ENCODE measurements at places on chromosomes 7 and 10. TPM values are rescaled to one million over a fixed set of nuclear protein-coding genes. Genes with fewer than 3 reads are reported as not detected.

- no peak for DNase-seq
These were observed 4.0 kb upstream of the AQP1 start for GRCh38 chr7:30907527-30908267.

DNA sequence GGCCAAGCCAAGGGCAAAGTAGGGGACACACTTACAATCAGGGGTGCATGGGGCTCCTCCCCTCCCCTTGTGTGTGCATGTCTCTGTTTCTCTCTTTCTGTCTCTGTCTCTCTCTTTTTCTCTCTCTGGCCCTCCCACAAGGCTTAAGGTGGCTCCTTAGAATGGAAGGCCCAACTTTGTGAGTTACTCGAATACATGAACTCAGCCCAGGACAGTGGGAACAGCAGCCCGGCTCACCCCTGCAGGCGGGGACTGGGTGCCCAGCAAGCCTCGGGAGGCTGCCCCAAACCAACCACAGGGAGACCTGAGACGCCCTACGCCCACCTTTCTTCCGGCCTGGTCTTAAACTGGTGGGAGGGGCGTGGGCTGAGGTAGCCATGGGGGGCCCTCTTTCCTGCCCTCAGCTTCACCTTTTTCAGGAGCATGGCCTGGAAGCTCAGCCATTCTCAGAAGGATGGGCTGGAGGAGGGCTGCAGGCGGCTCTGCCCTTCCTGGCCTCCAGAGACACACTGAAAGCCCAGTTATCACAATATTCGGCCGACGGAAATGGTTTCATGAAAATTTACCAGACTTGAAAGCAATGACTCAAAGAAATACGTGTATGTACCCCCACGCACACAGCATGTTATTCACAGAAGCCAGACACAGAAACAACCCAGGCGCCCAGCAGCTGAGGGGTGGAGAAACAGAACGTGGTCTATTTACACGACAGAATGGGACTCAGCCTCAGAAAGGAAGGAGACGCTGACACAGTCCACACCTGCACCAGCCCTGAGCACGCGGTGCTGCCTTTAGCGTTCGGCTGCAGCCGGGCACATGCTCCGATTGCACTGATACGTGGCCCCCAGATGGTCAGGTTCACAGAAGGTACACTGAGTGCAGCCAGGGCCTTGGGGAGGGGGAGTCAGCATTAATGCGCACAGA, 229.5 kb downstream of the PTPRN2 start:
- no peak for DNase-seq

GRCh38 chr7:20330239-20330927, at the start of gene ITGB8:
TSS of gene ITGB8 (plus strand) at chr7:20330900. CDS start at chr7:20331807, 907 bp downstream.
- peak; percentile 94 for DNase-seq

DNA sequence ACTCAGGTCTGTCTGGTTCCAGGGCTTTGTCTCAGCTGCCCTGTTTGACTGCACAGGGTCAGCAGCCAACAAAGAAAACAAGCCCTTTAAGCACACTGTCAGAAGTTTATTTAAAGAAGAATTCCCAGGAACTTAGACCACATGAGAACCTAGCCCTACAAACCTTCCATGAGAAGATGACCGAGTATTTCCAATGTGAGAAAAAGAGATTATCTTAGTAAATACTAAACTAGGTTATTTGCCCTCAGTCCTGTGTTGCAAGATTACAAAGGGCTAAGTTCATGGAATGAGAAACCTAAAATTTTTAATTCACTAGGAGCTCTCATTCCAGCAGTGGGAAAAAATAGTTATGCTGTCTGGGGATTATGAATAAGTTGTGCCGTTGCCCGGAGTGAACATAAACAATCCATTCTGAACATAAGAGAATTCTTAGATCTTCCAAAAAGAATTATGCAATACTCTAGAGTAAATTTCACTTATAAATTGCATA, 46.7 kb downstream of the NOC3L start:
- peak; percentile 76 for DNase-seq

GRCh38 chr10:121631365-121632029, 33.3 kb upstream of the FGFR2 start:
- DNase-seq, result no peak

GRCh38 chr7:91632234-91632940, 248.1 kb downstream of the MTERF1 start:
- no peak for DNase-seq

DNA sequence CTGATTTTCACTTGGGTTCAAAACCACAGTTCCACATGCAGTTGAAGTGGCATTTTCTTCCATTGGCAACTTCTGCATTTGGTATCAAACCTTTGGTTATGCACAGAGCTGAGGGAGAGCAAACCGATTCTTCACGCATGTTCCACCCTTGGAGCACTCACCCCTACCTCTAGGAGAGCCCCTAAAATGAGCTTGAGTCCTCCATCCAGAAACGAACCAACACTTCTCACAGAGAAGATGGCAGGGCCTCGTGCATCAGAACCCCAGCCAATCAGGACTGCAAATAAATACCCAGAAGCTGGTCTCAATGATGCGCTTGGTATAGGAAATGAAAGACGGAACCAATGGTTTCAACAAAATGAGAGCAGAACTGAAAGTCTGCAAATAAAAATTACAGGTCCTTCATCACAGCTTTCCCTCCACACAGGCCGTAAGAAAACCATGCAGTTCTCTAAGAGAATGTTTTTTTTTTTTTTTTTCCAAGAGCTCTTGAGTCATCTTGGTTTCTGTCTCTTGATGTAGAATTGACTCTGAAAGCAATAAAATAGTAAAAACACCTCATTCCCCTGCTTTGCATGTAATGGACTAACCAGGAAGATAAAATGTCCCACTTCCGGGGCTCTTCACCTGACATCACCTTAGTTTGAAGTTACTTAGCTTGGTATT, 23.9 kb downstream of the KLF6 start:
- DNase-seq, result peak; percentile 29

Gene PLXDC2
- total RNA-seq, result 6.1 TPM

DNA sequence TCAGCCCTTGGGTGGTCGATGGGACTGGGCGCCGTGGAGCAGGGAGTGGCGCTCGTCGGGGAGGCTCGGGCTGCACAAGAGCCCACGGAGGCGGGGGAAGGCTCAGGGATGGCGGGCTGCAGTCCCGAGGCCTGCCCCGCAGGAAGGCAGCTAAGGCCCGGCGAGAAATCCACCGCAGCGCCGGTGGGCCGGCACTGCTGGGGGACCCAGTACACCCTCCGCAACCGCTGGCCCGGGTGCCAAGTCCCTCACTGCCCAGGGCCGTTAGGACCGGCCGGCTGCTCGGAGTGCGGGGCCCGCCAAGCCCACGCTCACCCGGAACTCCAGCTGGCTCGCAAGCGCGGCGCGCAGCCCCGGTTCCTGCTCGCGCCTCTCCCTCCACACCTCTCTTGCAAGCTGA, 138.4 kb downstream of the BAMBI start:
- DNase-seq, result no peak

GRCh38 chr10:16518822-16519221, 2.9 kb downstream of the C1QL3 start:
- DNase-seq, result no peak

Gene SLC13A4
- not detected for total RNA-seq

- DNase-seq, result peak; percentile 97
These were observed 212.8 kb downstream of the MAD1L1 start for GRCh38 chr7:2019711-2020511.

GRCh38 chr7:105304040-105304895, 84.5 kb downstream of the SRPK2 start:
- peak; percentile 77 for DNase-seq

DNA sequence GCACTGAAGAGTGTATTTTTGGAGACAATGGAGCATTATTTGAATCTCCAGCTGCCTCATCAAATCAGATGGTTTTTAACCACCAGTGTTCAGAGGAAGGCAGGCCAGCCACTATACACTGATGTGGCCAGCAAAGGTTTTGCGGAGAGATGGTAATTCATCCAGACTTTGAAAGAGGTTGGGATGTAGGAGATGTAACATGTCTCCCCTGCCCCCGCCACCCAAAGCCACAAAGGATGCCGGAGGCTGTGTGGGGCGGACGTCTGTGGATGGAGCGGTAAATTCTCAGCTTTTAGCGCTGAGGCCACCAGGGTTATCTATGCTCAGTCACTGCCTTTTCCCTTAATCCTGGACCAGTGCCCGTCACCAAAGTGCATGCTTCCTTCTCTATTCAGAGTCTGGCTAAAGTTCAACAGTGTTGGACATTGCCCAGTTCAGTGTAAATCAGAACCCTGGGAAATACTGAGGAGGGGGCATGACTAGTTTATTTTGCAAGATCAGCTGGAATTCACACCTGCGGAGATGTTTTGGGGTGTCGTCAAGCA, 3.7 kb upstream of the TRIP6 start:
- DNase-seq, result peak; percentile 34

DNA sequence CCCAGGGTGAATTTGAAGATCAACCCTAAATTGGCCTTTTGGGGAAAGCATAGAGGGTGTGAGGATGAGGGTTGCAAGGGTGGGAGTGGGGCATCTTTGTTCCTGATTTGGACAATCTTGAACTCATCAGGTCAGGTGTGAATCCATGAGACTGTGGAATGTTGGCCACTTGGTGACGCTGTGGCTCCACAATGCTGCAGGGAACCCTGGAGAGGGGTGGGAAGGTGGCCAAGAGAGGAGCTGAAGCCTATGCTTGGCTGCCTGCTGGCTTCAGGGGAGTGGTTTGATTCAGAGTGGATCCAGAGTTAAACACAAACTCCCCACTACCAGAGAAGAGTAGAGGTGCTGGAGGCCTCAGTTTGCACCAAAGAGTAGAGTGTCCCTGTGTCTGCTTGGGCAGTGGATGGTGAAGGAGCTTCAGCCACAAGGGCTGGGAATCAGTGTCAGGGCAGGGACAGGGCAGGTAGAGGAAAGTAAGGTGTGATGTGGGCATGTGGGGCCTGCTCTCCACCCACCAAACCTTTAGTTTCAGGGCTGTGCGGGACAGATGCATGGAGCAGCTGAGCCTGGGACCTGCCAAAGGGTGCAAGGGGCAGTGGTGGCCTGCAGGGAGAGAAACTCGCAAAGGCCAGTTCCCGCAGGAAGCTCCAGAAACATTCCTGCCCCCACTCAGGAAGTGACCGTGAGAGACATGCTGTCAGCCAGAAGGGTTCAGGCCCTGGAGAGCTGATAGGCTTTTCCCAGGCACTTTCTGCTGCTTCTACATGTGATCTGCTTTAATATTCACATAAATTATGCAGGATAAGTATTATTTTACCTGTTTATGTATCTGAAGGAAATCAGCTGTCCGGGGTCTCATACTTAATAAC, 81.0 kb upstream of the PRSS58 start:
- DNase-seq, result peak; percentile 14

Data from IMR-90 (cell line).